ENCODE measurements at places on chromosomes 2 and 18.

DNA sequence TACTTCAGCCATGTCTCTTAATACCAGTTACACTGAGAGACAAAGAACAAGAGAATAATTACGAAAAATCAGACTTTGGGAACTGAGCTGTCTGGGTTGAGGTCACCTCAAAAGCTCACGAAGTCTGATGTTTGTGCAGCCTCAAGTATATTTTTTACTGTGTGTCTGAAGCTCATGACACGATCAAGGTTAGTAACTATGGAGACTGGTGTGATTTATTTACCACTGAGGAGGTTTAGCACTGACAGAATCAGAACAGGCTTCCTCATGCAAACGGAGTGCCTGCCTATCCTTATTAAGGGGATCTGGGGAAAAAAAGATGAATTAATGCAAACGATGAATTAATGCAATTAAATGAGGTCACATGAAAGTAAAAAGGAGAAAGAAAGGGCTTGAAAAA, 61.1 kb upstream of the RAPH1 start:
- no peak for DNase-seq

DNA sequence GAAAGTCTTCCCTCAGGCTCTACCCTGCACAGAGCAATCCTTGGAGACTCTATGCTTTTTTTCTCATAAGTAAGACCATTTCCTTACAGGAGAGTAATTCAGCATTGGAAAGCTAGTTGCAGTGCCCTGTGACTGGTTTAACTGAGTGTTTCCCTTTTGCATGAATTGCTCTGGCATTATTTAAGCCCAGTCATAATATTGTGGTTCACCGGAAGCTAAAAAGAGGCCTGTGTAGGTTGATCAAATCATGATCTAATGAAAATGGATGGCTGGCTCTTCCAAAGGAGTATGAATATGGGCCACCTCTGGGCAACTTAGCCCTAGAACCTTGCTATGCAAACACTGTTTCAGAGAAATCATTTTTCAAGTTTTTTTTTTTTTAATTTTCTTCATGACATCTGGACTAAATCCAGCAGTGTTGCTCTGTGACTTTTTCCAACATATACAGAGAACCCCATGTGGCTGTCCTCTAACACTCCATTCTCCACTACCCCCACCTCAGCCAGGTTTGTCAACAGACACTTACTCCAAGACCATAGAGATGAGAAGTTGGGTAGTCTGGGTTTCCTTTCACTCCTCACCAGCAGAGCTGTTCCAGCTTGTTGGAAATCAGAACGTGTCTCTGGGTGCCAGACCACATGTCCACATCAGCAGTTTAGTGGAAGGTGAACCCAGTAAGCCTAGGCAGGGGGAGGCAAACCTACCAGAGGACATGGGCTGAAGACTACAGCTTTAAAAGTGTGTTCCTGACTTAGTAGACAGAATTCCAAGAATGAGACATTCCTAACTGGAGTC, 175.2 kb upstream of the SLC14A2 start:
- no peak for DNase-seq

DNA sequence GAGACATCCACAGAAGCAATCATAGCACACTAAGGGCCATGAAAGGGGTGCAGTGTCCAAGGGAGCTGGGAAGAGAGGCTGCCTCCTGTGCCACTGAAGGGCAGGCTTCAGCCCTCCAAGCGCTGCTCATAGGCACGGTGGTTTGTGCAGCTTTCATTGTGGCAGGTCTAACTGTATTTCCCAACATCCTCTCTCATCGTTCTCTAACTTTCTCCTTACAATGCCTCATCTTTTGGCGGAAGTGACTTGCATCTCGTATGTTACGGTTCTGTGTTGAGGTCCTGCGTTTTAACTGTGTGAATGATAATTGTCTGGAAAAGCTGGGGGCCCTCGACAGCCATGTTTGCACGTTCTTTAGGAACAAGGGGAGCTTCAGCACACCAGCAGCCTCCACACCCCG, 213.9 kb downstream of the GBX2 start:
- DNase-seq, result no peak

- DNase-seq, result no peak
Measured at GRCh38 chr2:58938988-58939387, 697.9 kb upstream of the FANCL start.

DNA sequence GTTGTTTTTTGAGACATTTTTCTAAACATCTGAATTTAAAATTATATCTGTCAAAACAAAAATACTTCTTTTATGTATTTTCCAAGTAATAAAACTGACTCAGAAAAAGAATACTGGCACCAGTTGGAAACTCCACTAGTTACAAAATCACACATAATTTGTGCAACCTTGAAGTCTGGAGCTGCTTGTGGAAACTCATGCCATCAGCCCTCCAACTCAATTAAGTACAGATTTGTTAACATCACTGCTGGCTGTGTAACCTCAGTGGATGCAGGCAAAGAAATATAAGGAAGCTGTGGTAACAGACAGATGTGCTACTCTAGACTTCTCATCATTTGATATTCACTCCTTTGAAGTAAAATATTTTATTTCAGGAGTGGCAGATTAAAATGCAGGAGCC, 30.0 kb upstream of the RAPH1 start:
- no peak for DNase-seq

DNA sequence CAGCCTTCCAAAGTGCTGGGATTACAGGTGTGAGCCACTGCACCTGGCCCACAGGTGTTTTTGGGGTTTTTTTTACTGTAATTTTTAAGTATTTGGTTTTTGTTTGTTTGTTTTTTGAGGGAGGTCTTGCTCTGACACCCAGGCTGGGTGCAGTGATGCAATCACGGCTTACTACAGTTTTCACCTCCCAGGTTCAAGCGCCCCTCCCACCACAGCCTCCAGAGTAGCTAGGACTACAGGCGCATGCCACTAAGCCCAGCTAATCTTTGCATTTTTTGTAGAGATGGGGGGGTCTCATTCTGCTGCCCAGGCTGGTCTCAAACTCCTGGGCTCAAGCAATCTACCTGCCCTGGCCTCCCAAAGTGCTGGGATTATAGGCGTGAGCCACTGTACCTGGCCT, 7.3 kb upstream of the SLC11A1 start:
- no peak for DNase-seq
